Motor neuron (in vitro differentiated cells): ENCODE measurements at places on chromosomes 4 and X. TPM values are rescaled to one million over a fixed set of nuclear protein-coding genes. Genes with fewer than 3 reads are reported as not detected.

- no peak for ATAC-seq
Measured at GRCh38 chr4:77798385-77798784, 20.8 kb downstream of the CNOT6L start.

Gene C4orf54
- total RNA-seq: 0.57 and 0.68 TPM in 2 replicates

GRCh38 chrX:134868771-134869495 is 121.9 kb upstream of the SMIM10 start:
- ATAC-seq: peak; percentile 75

Gene CTPS2
- total RNA-seq: 21.6 and 22.2 TPM in 2 replicates

DNA sequence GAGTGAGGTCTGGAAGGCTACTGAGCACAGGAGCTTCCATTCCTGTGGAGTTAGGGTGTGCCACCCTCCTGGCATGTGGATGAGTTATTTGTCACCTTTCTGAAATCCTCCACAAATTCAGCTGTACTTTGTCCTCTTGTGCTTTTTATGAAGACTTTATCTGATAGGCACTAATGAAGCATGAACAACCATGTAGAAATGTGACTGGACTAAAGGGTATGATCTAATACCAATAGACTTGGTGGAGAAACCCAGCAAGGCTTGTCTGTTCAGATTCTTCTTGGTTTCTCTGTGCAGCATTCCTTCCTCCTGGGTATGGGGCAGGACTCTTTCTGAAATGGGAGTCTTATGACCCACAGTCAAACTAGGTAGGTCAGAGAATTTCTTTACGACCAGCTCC is 9.6 kb downstream of the NBDY start:
- no peak for ATAC-seq

DNA sequence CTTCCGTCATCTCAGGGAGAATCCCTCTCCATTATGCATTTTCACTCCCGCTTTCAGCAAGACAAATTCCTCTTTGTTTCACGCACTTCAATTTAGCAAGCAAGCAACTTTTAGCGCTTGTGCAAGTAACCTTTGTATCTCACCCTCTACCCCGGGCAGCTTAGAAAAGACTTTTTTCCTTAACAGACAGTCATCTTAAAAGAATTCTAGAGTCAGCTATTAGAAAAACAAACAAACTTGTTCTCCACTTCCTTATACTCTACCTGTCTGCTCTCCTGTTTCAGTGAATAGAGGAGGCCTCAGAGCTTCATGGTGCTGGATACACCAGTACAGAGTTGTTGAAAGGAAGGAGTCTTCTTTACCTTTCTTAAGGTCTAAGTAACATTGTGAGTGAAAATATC is 12.1 kb downstream of the TIGD2 start:
- no peak for ATAC-seq

Gene EVC2
- 1.0 and 1.4 TPM in 2 replicates for total RNA-seq

- ATAC-seq: no peak
Measured at GRCh38 chr4:181150191-181150590, 1093.0 kb upstream of the TENM3 start.

DNA sequence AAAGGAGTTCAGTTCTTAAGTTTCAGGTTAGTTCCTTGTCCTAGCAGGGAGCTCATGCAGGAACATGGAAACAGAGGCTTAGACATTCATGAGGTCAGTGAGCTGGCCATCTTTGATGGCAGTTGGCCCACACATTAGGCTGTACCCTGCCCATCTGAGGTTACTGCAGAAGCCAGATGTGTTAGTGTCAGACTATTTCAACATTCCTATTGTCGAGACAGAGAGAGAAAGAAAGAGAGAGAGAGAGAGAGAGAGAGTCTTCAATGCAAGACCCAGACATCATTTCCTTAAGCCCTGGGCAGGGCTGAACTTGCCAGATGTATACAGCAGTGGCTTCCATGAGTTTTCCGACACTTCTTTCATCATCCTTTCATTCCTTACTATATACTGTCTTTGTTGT is 91.3 kb downstream of the PPP1R2C start:
- no peak for ATAC-seq

DNA sequence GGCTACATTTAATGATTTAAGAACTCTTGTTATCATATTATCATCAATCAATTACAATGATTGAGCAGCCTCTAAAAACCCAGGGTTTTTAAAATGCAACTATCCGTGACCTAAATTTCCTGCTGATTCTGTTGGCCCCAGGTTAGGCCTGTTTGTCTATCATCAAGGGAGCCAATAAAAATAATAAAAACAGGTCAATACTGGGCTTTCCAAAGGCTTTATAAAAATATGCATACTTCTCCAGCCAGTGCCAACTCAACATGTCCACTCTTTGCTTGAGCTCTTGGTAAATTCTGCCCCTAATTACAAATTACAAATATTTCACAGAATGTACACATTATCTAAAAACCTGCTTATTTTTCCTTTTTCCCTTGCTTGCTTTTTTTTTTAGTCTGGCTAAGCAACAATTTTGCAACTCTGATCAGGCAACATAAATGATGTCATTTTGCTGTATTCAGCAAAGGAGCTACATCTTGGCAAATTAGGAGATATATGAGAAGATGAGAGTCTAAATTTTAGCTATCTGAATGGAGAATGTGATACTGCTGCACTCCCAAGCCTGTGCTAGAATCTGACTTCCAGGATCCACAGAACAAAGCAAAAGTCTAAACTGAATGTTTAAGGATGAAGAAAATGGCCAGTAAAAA is 204.0 kb downstream of the SCFD2 start:
- no peak for ATAC-seq

Gene NUDT10
- total RNA-seq: 0.41 TPM in 1 of 2 replicates, not detected in the other

Gene VCX
- total RNA-seq: 0.88 and 1.1 TPM in 2 replicates

DNA sequence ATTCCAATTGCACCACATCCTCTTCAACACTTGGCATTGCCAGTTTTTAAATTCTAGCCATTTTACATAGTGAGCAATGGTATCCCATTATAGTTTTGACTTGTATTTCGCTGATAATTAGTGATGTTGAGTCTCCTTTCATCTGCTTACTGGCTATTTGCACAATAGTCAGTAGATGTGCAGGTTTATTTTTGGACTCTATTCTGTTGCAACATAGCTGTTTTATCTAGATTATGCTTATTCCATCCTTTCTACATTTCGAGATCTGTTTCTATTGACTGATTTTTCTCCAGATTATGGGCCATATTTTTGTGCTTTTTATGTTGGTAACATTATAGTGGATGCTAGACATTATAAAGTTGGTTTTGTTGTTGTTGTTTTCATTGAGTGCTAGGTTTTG is 106.1 kb downstream of the WWC2 start:
- no peak for ATAC-seq

GRCh38 chr4:2082118-2082517 is 23.0 kb downstream of the NAT8L start:
- no peak for ATAC-seq

Gene AWAT2
- 0.46 TPM in 1 of 2 replicates, not detected in the other for total RNA-seq

GRCh38 chrX:10636337-10636736 is 16.0 kb upstream of the MID1 start:
- peak; percentile 41 for ATAC-seq
